ENCODE measurements at places on chromosomes 16 and 17. TPM values are rescaled to one million over a fixed set of nuclear protein-coding genes. Genes with fewer than 3 reads are reported as not detected.

DNA sequence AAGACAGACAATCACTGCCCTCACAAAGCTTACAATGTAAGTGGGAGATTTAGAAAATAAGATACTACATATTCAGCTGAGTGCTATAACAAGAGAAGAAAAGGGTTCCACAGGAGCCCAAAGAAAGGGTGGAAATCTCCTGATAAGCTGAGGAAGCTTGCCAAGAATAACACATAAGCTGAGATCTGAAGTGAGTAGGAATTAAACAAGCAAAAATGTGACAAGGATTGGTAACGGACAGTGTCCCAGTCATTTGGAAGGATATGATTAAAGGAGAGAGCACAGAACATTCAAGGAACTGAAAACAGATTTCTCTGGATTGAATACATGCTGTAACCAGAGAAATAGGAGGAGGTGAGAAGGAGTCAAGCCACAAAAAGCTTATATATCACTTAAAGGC lies 13.0 kb downstream of the CDYL2 start:
- no peak for DNase-seq

GRCh38 chr17:35742896-35743477 lies 10.1 kb downstream of the GAS2L2 start:
- no peak for DNase-seq

DNA sequence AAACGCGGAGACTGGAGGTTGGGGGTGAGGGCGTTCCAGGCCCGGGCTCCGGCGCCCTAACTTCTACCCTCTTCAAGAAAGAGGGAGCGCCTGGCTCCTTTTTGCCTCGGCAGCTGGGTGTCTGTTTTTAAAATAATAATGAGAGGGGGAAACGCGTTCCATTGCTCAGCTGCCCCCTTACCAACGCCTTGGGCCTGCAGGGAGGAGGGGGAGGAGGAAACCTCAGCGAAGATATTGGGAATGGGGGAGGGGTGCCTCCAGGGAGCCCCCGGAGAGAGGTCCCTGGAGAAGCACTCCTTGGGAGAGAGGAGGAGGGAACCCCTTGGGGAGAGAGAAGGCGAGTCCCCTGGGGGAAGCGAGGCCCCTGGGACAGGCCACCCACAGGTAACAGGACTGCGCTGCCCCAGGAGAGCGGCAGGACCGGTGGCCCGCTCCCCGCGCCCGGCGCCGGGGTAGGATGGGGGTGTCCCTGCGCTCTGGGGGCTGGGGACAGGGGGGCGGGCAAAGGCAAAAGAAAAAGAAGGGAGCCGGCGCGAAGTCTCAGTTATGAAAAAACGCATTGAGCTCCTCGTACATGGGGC lies 2.7 kb downstream of the NEUROD2 start:
- DNase-seq: no peak

- DNase-seq: no peak
These were observed 52.9 kb downstream of the TTC19 start for GRCh38 chr17:16052486-16052885.

DNA sequence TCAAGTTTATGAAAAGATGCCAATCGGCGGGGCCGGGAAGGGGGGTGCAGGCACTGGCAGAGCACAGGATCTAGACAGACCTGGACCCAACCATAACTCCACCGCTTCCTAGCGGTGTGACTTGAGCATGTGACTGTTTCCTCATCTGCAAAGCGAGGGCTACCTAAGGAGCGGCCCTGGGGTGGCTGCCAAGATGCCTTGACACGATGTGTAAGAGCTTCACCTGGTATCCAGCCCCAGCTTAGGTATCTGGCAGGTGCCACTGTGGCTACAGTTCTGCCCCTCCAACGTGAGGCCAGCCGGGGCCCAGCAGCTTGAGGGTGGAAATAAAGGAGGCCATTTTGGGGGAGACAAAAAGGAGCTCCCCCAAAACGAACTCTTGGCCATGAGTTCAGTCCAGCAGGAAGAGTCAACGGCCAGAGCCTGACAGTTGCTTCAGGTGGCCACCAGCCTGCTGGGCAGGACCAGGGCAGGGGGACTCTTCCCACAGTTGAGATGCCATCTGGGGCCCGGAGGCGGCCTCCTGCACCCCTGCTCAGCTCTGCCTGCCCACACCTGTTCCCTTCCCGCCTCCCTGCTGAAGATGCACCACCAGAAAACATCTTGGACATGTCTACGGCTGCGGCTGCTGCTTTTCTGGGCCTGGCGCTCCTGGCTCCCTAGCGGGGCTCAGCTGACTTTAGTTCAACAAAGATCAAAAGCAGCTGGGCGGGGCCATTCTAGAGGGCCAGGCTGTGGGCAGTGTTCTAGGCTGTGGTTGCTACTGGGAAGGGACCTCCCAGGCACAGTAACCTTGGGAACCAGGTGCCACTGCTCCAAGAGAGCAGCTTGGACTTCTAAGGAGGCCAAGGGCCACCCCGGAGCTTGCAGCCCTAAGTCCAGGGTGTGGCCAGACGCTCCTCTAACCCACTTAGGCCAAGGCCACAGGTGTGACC lies 3.4 kb upstream of the MTSS2 start:
- DNase-seq: no peak

DNA sequence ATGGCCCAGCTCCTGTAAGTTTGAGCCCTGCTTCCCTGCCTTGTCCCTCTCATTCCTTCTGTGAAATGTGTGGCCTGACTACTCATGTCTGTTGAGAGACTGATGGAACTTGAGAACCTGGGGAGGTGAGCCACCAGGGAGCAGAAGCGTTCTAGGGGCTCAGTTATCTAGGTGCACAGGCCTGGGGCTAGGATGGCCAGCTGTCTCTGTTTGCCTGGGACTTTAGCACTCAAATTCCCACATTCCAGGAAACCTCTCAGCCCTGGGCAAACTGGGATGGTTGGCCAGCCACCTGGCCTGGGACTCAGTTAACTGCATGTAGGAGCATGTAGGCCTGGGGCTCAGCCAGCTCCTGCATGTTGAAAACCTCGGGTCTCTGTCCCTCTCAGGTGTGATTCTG lies 9.3 kb upstream of the EPN3 start:
- DNase-seq: no peak

DNA sequence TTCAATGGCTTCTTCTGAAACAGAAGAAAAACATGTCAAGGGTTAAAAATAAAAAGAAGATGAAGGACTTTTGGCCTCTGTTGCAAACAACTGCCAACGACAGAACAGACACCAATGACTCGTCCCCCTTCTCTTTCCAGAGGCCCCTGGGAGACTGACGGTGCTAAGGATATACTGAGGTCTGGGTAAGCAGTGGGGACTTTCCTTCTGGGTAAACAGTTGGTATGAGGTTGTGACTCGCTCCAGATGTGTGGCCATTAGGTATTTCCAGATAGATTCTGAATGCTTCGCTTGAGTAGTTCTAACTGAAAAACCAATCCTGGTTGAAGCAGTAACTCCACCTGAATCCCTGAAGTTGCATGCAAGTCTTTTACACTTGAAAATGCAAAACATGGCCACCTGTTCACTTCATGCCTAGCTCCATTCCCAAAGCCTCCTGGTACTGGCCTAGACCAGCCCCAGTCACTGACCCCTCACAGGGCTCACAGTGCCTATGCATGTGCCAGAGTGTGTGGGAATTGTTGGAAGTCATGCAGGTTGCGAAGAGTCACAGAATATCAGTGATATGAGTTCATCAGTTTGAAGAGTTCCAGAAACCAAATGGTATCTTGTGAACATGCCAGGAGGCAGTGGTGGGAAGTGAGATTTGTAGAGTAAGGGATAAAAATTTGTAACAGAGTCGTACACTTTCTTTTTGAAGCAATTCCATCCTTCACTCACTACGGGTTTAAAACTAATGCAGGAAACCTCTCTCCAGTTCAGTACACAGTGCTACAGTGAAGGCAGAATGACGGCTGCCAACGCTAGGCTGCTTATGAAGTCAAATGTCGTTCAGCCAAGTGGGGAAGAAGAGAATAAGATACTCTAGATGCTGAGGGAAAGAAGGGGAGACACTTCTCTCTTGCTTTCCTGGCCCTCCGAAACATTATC lies 217.8 kb downstream of the ZFHX3 start:
- DNase-seq: no peak

DNA sequence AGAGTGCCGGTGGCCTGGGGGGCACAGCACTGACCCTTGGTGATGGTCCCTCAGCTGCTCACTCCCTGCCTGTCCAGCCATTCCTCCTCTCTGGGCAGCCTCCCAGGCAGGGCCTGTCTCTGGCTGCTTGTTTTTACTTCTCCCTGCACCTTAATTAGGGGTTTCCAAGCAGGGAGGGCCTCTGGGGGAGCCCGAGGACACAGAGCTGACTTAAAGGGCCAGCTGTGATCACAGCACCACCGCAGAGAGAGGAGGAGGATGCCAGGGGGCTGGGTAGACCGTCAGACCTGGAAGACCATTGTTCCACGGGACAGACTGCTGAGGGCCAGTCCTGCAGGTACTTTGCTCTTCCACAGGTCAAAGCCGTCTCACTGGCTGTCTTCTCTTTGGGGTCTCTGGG lies 1.2 kb upstream of the DPH1 start:
- no peak for DNase-seq

DNA sequence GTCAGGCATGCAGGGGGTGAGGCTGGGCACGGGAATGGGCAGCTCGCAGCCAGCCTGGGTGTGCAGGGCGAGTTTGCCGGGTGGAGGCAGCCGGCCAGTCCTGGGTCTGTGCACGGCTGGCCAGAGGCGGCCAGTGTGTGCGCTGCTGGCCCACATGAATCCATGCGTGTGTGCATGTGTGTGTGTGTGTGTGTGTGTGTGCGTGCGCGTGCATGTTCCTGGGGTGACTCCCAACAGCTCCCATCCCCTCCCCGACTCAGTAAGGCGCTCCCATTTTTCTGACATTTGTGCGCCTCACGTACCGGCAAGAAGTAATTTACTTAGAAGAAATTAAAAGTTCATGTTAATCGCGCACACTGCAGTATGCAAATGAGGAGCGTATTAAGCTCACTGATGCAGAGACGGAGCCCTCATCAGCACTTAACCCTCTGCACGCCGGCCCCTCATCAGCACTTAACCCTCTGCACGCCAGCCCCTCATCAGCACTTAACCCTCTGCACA lies 55.4 kb upstream of the ACSF3 start:
- no peak for DNase-seq

- no peak for DNase-seq
These were observed 1400.1 kb downstream of the CDH8 start for GRCh38 chr16:60636117-60636516.

DNA sequence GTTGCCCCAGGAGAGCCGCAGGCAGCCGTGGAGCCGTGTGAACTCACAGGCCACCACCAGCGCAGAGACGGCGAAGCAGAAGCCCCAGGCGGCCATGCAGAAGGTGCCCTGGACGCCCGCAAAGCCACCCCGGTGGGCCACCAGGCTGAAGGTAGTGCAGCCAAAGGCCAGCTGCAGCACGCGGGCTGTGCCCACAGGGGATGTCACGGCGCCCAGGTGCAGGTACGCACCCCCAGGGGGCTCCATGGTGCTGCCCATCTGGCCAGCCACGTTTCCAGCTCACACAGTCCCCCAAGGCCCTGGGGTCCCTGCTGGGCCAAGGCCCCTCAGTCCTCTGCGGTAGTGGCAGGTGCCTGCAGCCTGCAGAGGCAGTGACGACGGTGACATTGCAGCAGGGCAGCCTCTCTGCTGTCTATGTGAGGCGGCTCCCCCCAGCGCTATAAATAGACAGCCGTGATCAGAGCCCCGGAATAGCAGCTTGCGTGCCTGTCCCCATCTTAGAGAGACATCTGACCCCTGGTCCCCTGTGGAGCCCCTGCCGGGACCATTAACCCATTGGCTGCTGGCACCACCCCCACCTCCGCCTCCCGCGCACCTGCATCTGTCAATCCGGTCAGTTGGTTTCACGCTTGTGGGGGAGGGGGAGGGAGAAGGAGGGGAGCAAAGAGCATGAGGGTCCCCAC lies 4.5 kb upstream of the PYCR1 start:
- no peak for DNase-seq

GRCh38 chr17:8965394-8966168 lies at the start of gene PIK3R5:
Gene PIK3R5 (minus strand): TSS chr17:8965707. CDS start chr17:8911494, 54,213 bp downstream.
- DNase-seq: no peak

- no peak for DNase-seq
These were observed 3.9 kb downstream of the TELO2 start for GRCh38 chr16:1497014-1497598.

DNA sequence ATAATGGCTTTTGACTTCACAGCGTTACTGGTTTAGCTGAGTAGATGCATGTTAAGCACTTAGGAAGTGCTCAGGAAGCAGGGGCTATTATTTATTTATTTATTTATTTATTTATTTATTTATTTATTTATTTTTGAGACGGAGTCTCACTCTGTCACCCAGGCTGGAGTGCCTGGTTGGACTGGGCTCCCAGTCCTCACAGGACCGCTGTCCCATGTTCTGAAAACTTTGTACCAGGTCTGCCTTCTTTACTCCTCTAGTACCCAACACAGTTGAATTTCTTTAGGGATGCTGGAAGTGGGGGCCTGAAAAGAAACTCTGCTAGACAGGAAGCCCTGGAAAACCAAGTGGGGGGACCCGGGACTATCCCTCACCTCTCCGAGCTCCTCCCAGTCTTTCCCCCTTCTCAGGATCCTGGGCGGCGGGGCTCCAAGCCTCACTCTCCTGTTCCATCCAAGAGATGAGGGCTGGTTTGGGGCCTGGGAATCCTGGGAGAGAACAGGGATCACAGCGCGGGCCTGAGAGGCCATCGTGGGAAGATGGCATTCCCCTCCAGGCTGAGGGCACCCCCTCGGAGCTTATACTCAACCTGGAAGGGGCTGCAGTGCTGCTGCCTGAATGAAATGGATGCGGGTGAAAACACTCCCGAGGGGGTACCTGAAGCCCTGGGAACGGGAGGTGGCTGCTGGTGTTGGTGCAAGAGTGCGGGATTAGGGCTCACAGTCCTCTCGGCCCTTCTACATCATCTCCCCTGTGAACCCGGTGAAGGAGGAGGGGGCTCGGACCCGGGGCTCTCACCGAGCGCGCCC lies 674 bp downstream of the ZNF688 start:
- DNase-seq: no peak

GRCh38 chr17:44053125-44053872 lies 13.2 kb downstream of the LSM12 start:
- DNase-seq: no peak

GRCh38 chr17:7803981-7804380 lies 30.0 kb upstream of the KDM6B start:
- DNase-seq: no peak

DNA sequence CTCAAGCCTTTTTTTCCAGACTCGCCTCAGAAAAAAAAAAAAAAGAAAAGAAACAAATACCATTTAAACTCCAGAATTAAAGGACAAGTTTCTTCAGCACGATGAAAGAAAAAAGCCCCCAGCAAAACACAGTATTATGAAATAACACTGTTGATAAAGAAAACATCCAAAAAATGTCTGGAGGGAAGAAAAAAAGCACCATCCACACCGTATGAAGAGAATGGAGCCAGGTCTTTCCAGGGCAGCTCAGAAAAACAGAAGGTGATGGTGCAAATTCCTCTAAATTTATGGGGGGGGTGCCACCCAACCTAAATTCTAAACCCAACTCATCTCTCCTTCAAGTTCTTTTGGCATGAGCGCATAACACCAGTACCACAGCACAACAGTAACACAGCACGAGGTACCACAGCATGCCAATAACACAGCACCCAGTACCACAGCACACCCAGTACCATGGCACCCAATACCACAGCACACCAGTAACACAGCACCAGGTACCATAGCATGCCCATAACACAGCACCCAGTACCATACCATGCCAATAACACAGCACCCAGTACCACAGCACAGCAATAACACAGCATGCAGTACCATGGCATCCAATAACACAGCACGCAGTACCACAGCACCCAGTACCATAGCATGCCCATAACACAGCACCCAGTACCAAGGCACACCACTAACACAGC lies 19.0 kb downstream of the AXIN1 start:
- DNase-seq: no peak

The KCNJ12 gene
- total RNA-seq: 1.6 TPM

The MEOX1 gene
- total RNA-seq: 1.9 TPM

The CD300C gene
- total RNA-seq: not detected

All from glomerular endothelial cell (primary cell).